ENCODE measurements at places on chromosomes 13 and 19.
A peak's percentile ranks its signal among the peaks of the same experiment; 100 is the strongest.

- DNase-seq: no peak
Observed at GRCh38 chr13:55214841-55215345, 1925.8 kb upstream of the PRR20A start.

DNA sequence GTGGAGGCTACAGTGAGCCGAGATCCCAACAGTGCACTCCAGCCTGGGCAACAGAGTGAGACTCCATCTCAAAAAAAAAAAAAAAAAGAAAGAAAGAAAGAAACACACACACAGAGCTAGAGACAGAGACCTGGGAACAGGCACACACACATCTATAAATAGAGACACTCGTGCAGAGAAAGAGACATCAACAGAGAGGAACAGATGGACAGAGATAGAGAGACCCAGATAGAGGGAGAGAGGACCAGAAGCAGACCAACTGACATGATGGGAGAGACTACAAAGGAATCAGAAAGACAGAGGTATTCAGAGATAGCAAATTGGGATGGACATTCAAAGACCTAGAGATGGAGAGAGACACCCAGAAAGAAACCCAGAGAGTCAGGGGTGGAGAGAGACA lies 2.1 kb upstream of the CA11 start:
- DNase-seq: no peak

DNA sequence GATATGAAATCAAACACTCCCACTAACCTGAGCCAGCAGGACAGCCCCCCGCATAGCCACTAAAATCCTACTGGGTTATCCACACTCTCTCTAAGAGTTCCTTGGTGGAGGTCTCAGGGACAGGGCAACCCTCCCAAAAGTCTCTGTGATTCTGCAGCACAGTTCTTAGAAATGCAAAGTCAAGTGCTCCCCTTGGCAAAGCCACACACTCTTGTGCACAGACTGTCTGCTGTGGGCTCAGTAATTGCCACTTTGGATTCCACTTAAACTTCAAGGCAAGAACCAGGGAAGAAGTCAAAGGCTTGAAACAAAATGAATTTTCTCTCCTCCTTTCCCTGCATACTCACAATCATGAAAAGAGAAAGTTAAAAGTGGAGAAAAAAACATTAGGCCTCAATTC lies 61.5 kb downstream of the DOCK9 start:
- DNase-seq: no peak

DNA sequence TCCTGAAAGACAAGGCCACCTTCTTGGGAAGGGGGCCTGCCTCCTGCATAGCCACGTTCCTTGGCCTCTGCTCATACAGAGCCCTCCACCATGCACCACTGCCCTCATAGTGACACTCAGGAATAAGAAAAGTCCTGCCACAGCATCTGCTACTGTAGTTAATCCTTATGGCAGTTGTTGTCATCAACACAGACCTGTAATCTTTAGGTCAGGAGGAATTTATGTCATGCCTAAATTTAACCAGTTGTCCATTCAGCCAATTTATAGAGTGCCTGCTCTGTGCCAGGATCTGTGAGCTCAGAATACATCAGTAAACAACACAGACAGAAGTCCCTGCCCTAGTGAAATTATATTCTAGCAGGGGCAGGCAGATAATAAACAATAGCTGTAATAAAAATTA lies 44.4 kb downstream of the FAM124A start:
- DNase-seq: no peak

- no peak for DNase-seq
Observed at GRCh38 chr19:10499550-10500246, 3.5 kb downstream of the KEAP1 start.

DNA sequence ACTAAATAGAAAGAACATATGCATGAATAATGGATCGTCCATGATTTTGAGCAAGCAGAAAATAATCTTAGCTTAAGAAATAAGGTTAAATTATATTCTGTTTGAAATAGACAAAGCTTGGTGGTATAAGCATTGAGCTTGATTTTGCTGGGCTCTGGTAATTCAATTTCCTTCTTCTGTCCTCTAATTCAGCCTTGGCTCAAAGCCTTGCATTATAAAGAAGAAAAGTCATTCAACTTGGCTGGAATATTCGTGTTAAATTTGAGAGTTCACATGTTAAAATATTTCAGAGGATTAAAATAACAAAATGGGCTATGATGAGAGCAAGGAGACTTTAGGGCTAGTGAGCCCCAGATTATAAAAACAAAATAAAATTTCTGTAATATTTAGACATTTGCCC lies 415.4 kb upstream of the PCDH20 start:
- no peak for DNase-seq

DNA sequence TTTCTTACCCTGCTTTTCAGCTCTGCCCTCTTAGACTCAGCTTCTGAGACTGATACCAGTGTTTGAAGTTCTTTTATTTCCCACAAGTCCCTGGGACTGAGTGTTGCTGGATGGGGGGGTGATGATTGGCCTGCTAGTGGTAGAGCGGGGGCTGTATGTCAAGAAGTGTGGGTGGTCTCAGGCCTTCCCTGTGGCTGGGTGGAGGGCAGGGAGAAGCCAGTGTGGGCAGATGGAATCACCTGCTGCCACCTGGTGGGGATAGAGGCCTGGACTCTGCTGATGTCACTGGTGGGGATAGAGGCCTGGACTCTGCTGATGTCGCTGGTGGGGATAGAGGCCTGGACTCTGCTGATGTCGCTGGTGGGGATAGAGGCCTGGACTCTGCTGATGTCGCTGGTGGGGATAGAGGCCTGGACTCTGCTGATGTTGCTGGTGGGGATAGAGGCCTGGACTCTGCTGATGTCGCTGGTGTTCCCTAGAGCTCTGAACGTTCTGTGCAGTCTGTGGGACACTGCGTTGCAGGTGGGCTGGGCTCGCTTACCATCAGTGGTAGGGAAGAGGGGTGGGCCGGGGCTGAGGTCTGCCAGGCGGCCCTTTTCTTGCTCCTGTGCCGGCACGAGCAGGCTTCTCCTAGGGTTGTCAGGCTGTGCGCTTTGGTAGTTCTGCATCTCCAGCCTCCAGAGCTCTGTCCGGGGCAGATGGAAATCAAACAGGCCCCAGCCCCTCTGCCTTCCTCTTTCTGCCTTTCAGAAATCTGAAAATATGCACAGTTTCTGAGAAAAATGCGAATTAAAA lies 101.3 kb downstream of the ARHGEF7 start:
- DNase-seq: peak; percentile 23

- no peak for DNase-seq
Observed at GRCh38 chr13:46025157-46025556, 27.4 kb downstream of the ZC3H13 start.

DNA sequence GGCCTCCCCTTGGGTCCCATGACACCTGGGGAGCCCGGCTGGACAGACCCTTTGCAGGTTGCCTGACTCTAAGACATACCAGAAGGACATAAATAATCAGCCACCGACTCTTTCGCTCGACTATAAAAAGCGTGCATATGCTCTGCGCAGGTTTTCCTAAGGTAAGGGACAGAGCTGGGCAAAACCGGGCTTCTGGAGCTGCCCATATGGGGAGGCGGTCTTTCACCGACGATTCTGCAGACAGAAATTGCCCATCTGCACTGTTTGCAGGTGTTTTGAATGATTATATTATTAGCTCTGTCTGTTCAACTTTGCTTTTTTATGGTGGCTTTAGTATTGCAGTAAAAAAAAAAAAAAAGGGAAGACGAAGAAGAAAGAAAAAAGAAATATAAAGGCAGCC lies 347.2 kb downstream of the TSHZ3 start:
- DNase-seq: no peak

- peak; percentile 100 for DNase-seq
Observed at GRCh38 chr19:55339105-55339888, at the start of gene KMT5C. Gene KMT5C, plus strand, starts transcription at chr19:55339876. Its CDS starts 2,061 bp downstream, at chr19:55341937.

DNA sequence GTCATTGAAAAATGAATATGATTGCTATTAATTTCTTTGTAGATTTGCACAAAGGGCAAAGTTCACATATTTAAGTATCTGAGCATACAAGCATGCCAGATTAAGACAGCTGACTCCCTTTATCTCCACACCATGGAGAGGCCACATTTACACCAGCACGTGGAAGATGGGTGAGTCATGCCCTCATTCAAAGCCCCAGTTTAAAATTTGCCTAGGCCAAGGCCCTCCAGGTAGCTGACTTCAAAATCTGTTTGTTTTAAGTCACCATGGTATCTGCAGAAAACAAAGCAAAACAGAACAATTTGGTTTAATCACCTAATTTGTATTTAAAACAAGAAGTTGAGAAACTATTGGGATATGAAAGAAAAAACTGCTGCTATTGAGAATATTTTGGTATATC lies 109.2 kb downstream of the ESD start:
- no peak for DNase-seq

- peak; percentile 56 for DNase-seq
Observed at GRCh38 chr19:3618144-3618810, 8.3 kb downstream of the CACTIN start.

- no peak for DNase-seq
Observed at GRCh38 chr13:87128036-87128435, 543.1 kb upstream of the SLITRK5 start.

DNA sequence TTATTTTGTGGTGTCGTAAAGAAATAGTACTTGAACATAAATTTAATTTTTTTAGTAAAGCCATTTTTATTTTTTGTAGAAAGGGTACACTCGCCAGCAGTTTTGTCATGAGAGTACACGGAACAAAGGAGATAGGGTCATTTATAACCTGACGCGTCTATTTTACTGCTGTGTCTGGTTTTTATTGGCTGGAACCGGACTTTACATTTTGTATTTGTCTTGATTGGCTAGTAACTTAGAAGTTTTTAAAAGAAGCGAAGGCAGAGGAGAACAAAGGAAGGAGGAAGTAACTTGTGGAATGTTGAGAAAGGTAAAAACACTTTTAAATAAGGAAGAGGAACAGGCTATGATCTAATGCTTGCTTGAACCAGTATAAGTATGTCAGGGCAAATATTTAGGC lies 43.5 kb downstream of the TRPM4 start:
- no peak for DNase-seq

DNA sequence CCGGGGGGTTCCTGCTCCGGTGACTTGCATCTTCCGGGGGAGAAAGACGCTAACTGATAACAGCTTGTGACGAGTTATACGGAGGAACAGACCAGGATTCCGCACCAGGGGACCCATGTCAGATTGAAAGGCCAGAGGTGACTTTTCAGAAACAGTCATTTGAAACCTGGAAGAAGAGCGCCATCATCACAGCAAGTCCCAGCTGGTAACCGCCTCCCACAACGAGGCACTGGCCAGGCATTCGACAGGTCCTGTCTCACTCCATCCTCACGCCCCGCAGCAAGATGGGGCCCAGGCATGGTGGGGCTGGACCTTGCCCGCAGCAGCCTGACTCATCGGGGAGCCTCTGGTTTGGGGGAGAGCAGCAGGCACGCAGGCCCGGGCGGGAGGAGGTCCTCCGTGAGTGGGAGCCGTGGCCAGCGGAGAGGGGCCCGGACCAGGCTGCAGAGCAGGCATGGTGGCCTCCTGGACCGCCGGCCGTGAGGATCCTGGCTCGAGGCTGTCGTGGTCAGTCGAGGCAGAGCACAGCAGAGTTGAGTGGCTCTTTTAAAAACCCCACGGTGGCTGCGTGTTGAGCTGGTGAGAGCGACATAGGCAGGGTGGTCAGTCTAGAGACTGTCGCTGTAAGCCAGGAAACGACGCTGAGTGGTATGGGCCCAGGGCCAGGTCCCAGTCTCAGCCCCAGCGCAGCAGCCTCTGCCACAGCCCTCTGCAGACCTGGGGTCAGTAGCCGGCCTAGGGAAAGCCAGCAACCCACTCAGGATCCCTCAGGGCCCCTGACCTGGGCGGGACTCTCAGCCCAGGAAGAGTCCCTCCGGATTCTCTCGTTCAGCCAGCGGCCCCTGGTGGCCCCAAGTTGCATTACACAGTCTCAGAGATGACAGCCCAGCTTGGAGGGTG lies 94.9 kb upstream of the MCF2L start:
- DNase-seq: peak; percentile 49

DNA sequence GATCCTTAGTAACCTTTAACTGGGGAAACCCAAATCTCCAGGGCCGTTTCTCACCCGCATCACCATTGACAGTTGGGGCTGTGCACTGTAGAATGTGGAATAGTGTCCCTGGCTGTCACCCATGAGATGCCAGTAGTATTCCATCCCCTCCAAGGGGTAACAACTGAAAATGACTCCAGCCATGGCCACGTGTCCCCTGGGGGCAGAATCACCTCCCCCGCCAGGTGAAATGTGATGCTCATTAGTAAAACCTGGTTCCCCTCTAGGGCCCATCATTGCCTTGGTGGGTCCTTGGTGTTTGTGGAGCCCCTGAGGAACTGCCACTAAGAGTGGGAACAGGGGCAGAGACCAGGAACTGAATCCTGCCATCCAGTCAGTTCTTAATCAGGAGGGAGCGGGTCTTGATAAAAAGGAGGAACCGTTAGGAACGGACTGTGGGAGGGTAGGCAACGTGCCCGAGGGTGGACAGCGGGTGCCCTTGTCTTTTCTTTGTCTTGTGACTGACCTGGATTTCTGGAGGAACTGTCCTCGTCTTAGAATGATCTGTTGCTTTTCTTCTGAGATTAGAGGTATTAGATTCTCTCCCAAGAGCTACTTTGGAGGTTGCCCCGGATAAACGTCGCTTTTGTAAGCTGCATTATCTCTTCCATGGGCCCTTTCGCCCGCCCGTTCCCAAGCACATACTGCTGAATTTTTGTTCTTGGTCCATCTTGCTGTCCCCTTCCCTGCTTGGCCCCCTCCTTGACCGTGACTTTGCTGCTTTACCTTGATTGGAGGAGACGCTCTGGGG lies 3.5 kb downstream of the MYO9B start:
- DNase-seq: no peak

- DNase-seq: no peak
Observed at GRCh38 chr19:9871626-9872338, 36.7 kb downstream of the PIN1 start.

DNA sequence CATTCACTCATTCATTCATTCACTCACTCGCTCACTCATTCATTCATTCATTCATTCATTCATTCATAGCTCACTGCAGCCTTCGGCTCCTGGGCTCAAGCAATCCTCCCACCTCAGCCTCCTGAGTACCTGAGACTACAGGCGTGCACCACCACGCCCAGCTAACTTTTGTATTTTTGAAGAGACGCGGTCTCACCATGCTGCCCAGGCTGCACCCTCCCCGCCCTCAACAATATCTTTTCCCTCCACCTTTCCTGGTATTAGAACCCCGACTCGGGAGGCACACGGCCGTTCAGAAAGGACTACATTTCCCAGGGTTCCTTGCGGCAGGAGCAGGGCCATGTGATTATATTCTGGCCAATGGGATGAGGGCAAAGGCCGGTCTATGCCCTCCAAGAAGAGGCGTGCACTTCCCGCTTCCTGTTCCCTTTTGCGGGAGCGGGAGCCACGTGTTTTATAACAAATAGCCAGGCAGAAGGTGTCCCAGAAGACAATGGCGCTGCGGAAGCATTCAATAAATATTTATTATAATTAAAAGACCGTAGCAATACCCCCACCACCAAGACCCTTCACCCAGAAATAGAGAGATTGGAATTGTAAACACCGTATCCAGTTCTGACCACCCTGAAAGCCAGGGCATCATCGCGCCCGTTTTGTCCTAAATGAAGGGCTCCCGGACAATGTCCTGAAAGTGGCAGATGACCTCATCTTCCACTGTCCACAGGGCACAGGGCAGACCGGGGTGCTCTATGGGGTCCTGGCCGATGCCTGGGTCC lies 15.9 kb downstream of the TICAM1 start:
- peak; percentile 54 for DNase-seq

- DNase-seq: peak; percentile 73
Observed at GRCh38 chr19:49987159-49987698, 26.3 kb upstream of the SIGLEC11 start.

- no peak for DNase-seq
Observed at GRCh38 chr13:33322965-33323668, 37.6 kb upstream of the STARD13 start.
